ENCODE measurements at places on chromosomes 6 and 20.

GRCh38 chr6:658244-658643 lies 1.3 kb upstream of the HUS1B start:
- DNase-seq = no peak

GRCh38 chr6:93794166-93794565 lies 374.8 kb upstream of the EPHA7 start:
- no peak for DNase-seq

- no peak for DNase-seq
Measured at GRCh38 chr6:161369339-161369738, 95.5 kb upstream of the AGPAT4 start.

DNA sequence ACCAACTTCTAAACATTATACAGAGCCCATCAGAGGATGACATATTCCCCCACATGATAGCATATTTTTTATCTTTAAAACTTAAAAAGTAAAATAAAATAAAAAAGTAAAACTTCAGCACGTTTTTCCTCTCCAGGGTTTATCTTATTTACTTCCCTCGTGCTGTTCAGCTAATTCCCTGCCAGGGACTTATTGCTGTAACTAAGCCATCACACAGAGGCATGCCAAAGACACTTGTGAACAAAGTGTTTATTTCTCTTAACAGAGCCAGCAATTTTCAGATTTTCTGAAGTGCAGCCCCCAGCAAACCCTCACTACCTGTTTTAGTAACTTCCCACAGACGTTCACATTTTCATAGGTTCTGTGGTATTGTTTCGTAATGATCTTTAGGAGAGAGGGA lies 293.8 kb downstream of the ZNF217 start:
- DNase-seq = no peak

- no peak for DNase-seq
Measured at GRCh38 chr20:38260378-38261053, at the start of gene KIAA1755. Gene KIAA1755, minus strand, starts transcription at chr20:38260735. Its CDS starts 235 bp downstream, at chr20:38260500.

- no peak for DNase-seq
Measured at GRCh38 chr6:92681401-92681800, 738.0 kb downstream of the EPHA7 start.

GRCh38 chr6:1394514-1395463 lies 5.4 kb downstream of the FOXF2 start:
- no peak for DNase-seq

- DNase-seq = no peak
Measured at GRCh38 chr6:70734381-70734780, 66.7 kb downstream of the SMAP1 start.

DNA sequence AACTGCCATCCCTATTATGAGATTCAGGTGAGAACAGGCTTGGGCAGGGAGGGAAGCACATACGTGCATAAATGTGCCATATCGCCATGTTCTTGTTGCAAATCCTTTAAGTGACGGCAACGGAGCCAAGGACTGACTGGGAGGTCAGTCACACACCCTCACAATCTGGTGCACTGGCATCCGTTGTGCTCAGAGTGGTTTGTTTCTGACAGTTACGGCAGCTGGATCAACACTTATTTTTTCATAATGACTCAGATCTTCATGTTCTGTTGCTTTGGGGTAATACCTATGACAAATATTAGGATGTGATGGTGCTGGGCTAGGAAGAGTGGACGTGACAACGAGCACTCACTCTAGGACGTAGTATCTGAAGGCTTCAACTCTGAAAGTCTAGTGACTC lies 56.2 kb upstream of the PREP start:
- DNase-seq = no peak

GRCh38 chr6:17390276-17390675 lies 3.1 kb upstream of the CAP2 start:
- DNase-seq = no peak

DNA sequence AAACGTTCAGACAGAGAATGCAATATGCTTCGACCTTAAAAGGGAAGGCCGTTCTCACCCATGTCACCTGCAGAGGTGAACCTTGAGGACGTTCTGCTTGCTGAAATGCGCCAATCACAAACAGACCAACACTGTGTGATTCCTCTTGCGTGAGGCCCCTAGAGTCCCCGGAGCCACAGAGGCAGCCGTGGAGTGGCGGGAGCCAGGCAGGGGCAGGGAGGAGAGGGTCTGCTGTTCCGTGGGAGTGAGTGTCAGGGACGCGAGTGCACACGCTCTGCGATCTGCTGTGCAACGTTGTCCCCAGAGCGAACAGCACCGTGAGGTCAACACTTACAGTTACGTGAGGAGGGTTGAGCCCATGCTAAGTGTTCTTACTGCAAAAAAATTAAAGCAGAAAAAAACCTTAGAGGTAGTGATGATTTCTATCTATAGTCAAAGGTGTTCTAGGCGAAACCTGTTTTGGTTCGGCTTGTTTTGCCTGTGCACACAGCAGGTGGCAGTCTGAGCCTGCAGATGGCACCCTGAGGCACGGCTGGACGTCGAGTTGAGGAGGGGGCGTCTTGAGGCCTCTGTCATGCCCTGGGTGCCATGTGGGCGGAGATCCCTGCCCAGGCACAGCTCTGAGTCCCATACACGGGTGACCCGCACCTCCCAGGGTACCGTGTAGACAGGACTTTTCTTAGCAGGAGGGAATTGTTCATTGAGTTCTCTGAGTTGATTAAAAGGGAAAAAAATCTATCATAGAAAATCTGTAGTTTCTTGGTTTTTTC lies 71.7 kb upstream of the FRMD1 start:
- no peak for DNase-seq

GRCh38 chr6:111566873-111567517 lies 38.7 kb downstream of the TRAF3IP2 start:
- DNase-seq = no peak

DNA sequence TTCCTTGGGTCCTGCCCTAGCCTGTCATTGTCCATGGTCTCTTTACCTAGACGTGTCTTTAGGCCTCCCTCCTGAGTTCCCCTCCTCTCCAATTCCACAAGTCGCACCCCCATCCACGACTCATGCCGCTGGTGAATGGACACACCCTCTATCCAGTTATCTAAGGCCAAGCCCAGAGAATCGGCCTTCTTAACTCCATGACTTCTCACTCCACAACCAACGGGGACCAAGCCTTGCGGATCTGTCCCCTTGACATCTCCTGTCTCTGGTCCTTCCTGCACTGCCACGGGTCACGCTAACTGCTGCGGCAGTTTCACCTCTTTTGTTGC lies 7.0 kb upstream of the RREB1 start:
- DNase-seq = no peak

DNA sequence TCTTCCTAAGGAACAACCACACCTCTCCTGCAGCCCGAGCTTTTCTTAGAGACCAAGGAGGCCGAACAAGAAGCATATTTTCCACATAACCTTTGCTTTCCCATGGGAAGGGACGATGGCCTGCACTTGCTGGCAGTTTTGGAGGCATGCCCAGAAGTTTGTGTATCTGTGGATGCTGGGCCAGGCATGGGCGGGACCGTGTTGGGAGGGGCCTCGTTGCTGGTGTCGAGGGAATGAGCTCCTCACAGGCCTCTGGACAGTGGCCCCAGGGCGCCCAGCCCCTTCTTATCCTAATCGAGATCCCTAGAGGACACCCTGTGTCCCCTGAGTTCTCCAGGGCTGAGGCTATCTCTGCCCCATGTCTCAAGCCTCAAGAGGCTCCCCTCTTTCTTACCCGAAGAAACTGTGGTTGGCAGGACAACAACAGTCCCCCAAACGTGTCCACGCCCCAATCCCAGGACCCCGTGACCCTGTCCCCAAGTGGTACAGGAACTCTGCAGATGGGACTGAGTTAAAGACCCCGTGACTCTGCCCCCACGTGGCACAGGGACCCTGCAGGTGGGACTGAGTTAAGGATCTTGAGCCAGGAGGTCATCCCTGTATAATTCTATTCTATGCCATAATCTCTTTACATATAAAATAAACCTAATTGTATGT lies 99.5 kb upstream of the BHLHE23 start:
- DNase-seq = no peak

DNA sequence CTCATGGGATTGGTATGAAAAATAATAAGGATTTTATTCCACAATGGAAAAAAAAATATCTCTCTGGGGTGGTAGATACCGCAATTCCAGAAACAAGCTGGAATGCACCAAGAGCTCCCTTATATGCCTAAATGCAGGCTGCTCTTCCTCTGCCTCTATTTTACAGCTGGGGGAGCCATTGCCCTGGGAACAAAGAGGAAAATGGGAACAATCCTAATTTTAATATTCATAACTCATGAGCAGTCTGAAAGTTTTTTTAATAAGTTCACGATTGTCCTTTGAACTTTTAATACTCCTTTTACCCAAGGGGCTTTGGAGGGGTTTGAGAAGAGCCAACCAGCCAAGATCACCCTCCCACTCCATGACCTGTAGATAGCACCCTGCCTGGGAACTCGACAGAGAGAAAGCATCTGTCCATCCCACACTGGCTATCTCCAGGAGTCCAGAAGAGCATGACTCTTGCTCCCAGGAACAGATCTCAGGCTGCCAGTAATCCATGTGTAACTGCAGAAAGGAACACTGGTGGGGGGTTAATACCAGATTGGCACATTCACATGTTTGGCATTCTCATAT lies 74.7 kb downstream of the CD83 start:
- no peak for DNase-seq

- DNase-seq = no peak
Measured at GRCh38 chr6:111569951-111570350, 35.7 kb downstream of the TRAF3IP2 start.

DNA sequence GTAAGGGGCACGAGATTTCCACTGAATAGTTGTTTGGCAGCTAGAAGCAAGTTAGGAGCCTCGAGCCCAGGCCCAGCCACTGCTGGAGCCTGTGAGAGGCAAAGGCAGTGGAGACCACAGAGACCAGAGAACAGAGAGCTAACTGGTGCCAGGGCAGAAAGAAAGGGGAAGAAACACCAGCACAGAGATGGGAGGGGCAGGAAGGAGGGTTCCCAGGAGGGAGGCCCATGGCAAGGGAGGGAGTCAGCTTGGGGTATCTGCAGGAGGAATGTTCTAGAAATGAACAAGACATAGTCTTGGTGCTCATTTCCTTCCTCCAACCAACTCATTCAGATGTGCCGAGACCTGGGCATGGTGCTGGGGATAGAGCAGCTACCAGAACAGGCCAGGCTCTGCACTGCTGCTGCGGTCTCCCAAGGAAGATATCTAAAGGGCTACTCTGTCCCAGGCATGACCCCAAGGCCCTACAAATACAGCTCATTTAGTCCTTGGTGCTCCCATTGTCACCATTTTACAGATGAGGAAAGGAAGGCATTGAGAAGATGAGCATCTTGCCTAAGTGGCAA lies 10.7 kb downstream of the ANGPT4 start:
- DNase-seq = no peak

- no peak for DNase-seq
Measured at GRCh38 chr6:137893726-137894125, 26.7 kb downstream of the TNFAIP3 start.

DNA sequence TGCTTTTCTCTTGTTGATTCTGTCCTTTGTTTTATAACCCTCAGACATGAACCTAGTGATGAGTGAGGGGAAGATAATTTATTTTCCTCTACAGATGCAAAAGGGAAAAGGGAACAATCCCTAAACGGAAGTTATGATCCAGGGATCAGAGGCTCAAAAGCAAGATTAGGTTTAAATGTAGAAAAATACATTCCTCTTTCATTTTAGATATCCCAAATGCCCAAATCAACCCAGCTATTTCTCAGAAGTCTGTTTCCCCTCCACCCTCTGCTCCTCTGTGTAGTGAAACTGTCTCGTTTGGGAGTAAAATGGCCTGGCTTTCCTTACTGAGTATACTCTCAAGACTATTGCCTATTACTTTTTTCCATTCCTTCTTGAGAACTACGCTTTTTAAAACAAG lies 97.1 kb downstream of the PRL start:
- no peak for DNase-seq

DNA sequence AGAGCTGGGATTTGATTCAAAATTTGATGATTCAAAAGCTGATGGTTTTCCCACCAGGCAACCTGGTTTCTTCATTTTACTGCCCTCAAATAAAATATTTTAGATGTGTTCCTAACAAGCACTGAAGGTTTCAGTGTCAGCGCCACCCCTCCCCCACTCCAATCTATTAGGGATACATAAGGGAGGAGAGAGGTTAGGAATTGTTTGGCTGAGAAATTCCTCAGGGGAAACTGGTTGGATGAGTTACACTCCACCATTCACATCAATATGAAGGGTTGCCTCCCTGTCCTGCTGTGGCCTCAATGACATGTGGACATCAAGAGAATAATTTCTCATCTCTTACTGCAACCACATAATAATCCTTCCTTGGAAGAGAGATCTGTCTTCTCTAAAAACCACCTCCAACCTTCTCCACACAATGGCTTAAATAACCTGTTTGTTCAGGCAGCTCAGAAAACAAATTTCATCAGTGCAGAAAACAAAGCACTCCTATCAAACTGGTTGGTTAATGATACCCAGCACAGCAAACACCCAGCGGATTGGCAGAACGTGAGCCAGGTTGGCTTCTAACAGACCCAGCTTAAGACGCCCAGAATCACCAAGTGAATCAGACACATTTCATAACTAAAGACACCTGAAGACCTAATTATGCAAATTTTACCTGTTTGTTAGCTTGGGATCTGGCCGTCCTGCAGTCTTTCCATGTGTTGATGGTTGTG lies 136.0 kb upstream of the SGK1 start:
- DNase-seq = no peak

DNA sequence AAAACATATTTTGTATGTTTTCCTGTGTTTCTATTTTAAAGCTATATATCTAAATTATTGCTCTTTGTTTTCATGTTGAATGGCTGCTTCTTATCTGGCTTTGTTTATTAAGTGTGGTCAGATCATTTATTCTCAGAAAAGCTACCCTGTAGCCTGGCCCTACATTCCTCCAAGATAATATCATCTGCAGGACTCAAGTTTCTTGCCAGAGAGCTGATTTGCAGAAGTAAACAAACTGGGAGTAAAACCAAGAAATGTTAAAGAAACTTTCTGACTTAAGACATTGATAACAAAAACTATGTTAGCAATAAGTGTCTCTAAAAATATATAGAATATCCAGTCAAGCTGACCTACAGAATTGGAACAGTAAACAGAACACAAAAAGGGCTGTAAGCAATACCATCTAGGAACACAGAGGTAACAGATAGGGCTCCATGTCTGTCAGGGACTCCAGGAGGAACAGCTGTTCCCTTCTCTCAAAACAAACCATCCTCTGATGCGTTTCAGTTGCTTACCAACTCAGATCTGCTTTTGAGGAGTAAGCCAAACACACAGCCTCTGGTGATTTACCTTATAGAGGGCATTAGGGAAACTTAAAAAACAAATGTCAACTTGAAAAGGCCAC lies 17.5 kb upstream of the CEP85L start:
- no peak for DNase-seq

All from OCI-LY7 (cell line).